Bronchial smooth muscle cell (primary cell): ENCODE measurements at places on chromosomes 5 and 9. TPM values are rescaled to one million over a fixed set of nuclear protein-coding genes. Genes with fewer than 3 reads are reported as not detected.

LCN15 gene
- not detected in 2 replicates for total RNA-seq

SPOCK1 gene
- total RNA-seq: 53.9 and 76.2 TPM in 2 replicates

SPRY4 gene
- 0.17 and 3.0 TPM in 2 replicates for total RNA-seq

F12 gene
- 0.34 and 0.63 TPM in 2 replicates for total RNA-seq

GADD45G gene
- total RNA-seq: 0.32 and 3.3 TPM in 2 replicates

ABCA1 gene
- 118 and 207 TPM in 2 replicates for total RNA-seq

SURF4 gene
- total RNA-seq: 354 and 359 TPM in 2 replicates

HTR1A gene
- not detected in 2 replicates for total RNA-seq

C8G gene
- 0.32 and 0.69 TPM in 2 replicates for total RNA-seq

FAM151B gene
- 3.9 and 6.9 TPM in 2 replicates for total RNA-seq

GABRA1 gene
- not detected in 2 replicates for total RNA-seq

CNTNAP3B gene
- 7.8 and 14.8 TPM in 2 replicates for total RNA-seq

ACSL6 gene
- under 0.01 and 0.17 TPM in 2 replicates for total RNA-seq

NACC2 gene
- total RNA-seq: 11.5 and 12.9 TPM in 2 replicates

COL15A1 gene
- total RNA-seq: 1.1 and 69.5 TPM in 2 replicates

SLC26A2 gene
- total RNA-seq: 6.9 and 8.4 TPM in 2 replicates

CYSRT1 gene
- total RNA-seq: 0.17 and 0.63 TPM in 2 replicates

NR2F1 gene
- 32.5 and 65.0 TPM in 2 replicates for total RNA-seq

C1QTNF2 gene
- 0.32 and 0.86 TPM in 2 replicates for total RNA-seq

PLAC8L1 gene
- 0.17 TPM in 1 of 2 replicates, not detected in the other for total RNA-seq

PCDHB9 gene
- total RNA-seq: 0.16 and 0.69 TPM in 2 replicates

PIP5K1B gene
- not detected in 2 replicates for total RNA-seq

TRAF1 gene
- 2.4 and 3.8 TPM in 2 replicates for total RNA-seq

OTP gene
- not detected in 2 replicates for total RNA-seq

SRP19 gene
- total RNA-seq: 40.7 and 43.6 TPM in 2 replicates

ENTPD2 gene
- under 0.01 TPM in 1 of 2 replicates, not detected in the other for total RNA-seq

CD72 gene
- total RNA-seq: 1.3 and 1.9 TPM in 2 replicates

SMARCA2 gene
- 48.9 and 70.6 TPM in 2 replicates for total RNA-seq

SPATA31C1 gene
- total RNA-seq: not detected in 2 replicates

C9orf43 gene
- total RNA-seq: 0.16 and 0.26 TPM in 2 replicates

DPYSL3 gene
- total RNA-seq: 115 and 180 TPM in 2 replicates

FOXD4L3 gene
- total RNA-seq: not detected in 2 replicates
